ENCODE measurements at places on chromosomes 1 and 21.

DNA sequence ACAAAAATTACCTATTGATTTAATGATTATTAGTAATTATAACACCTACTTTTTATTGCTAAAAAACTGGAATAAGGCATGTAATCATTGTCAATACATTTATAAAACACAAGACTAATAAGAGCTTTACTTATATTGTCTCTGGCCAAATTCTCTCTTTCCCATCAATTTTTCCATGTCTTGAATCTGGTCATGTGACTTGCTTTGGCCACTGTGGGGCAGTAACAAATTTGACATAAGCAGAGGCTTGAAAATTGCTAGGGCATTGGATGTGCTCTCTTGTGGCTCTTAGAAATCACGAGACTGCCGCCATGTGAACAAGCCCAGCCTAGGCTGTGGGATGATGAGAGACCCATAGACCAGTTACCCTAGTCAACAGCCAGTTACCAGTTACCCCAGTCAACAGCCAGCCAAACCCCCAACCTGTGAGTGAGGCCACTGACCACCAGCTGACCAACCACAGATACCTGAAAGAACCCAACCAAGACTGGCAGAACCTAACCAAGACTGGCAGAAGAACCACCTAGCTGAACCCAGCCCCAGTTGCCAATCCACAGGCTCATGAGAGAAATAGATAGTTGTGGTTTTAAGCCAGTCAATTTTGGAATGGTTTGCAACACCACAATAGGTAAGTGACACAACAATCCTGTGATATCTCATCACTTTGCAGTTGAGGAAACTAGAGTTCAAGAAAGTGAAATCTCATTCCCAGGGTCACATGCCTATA lies 8.8 kb downstream of the KLHDC7A start:
- H3K4me1 ChIP-seq: no peaks in the 10 kb centered on the region
- no peaks in the 10 kb centered on the region for H3K27me3 ChIP-seq
- DNase-seq: no peak

GRCh38 chr1:31769720-31770390 lies 5.7 kb upstream of the ADGRB2 start:
- no peak for DNase-seq
- H3K4me3 ChIP-seq: no peak overlapping the region
- H3K4me1 ChIP-seq: peaks cover 11% of the 10 kb centered on the region
- H3K27me3 ChIP-seq: peaks cover 16% of the 10 kb centered on the region
- no peaks in the 10 kb centered on the region for H3K36me3 ChIP-seq

DNA sequence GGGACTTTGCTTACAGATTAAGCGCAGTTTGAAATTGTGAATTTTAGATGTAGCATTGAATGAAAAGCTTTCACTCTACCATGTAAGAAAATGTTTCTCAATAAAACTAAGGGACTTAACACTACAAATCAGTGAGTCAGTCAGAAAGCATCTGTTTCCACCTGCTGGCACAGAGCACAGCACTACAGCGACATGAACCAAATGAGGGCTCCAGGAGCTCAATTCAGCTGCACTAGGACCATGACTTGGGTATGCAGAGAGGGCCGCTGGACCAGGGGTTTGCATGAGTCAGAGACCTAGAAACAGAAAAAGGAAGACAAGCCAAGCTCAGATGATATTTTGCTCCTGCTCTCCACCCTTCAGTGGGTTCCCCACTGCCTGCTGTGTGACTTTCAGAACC lies 5.2 kb downstream of the SUSD4 start:
- H3K27me3 ChIP-seq: peaks cover 56% of the 10 kb centered on the region
- H3K4me3 ChIP-seq: no peak overlapping the region
- no peak for DNase-seq
- no peak overlapping the region for H3K27ac ChIP-seq
- peaks cover 8% of the 10 kb centered on the region for H3K4me1 ChIP-seq

DNA sequence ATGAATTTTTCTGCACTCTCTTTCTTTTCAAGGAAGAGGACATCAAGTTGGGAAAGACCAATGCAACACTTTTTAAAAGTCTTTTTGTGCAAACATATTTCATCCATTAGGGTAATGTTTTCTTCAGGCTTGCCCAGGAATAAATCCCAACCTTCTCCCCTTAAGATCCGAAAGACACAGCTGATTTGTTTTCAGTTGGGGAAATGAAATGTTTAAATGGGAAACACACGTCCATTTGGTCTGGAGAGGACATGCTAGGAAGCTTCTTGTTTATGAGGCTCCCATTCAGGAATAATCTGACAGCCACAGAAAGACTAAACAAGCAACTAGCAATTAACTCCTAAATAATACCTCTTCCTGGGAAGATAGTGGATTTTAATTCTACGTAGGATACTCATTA lies 91.9 kb downstream of the PRRX1 start:
- DNase-seq: no peak
- no peak overlapping the region for H3K4me3 ChIP-seq
- H3K36me3 ChIP-seq: no peaks in the 10 kb centered on the region

DNA sequence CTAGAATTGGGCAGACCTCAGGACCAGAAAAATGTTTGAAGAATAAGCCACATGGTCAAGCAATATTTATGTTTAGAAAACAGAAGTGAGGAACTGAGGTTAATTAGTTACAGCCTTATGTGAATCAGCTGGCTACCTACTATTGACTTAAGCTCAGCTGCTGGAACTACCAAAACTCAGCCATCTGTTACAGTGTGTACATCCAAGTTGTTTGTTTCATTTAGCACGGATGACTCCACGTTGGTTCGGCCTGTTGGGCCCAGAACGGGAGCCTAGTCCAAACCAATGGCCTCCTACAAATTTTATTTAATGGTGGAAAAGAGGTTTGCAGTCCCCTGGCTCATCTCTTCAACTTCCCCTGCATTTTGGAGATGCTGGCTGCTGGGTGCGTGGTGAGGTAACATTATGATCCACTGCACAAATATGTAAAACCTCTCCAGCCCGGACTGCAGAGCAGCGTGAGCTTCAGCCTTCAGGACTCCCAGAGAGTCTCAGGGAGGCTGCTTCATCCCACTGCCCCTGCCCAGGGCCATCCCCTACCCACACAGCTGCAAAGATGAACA lies 143.4 kb downstream of the ZZZ3 start:
- H3K4me1 ChIP-seq: peaks cover 37% of the 10 kb centered on the region
- H3K36me3 ChIP-seq: peaks cover 3% of the 10 kb centered on the region
- H3K4me3 ChIP-seq: no peak overlapping the region
- H3K27me3 ChIP-seq: no peaks in the 10 kb centered on the region
- DNase-seq: no peak

GRCh38 chr1:98704474-98704873 lies 43.0 kb downstream of the SNX7 start:
- H3K27me3 ChIP-seq: no peaks in the 10 kb centered on the region
- H3K36me3 ChIP-seq: peaks cover 19% of the 10 kb centered on the region
- no peak overlapping the region for H3K27ac ChIP-seq
- H3K4me3 ChIP-seq: no peak overlapping the region

GRCh38 chr1:18901952-18902522 lies 318 bp downstream of the ALDH4A1 start:
- peak overlapping the region; percentile 98 for H3K4me3 ChIP-seq
- H3K36me3 ChIP-seq: no peaks in the 10 kb centered on the region
- peaks cover 19% of the 10 kb centered on the region for H3K4me1 ChIP-seq
- H3K27ac ChIP-seq: peak overlapping the region; percentile 99

DNA sequence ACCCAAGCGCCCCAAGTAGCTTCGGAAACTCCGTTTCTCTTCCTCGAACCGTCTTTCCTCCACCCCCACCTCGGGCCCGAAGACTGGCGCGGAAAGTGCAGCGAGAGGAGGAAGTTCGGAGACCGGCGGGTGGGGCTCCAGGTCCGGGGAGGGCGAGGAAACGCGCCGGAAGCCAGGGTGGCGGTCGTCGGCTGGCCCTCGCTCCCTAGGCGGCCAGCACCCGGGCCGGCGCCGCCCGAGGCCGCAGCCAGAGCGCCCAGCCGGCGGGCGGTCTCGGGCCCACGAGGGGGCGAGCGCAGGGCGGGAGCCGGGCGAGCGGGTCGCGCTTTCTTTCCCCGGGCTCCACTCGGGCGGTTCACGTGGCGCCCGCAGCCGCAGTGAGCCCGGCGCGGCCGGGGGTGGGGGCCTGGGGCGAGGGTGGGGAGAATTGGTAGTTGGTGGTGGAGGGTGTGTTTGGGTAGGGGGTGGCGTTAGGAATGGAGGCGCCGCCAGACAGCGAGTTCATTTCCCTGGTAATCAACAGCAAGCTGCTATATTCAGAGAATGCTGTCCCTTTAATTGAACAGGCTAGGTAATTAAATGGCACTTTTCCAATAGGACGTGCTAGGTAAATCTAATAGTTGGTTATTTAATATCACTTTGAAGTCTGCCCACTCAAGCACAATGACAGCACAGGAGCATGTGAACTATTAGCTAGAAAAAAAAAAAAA lies 6.7 kb downstream of the LMO4 start:
- DNase-seq: peak; percentile 85
- peaks cover 22% of the 10 kb centered on the region for H3K36me3 ChIP-seq
- no peaks in the 10 kb centered on the region for H3K27me3 ChIP-seq
- peak overlapping the region; percentile 81 for H3K4me3 ChIP-seq
- H3K27ac ChIP-seq: peak overlapping the region; percentile 74

GRCh38 chr1:89903550-89903949 lies 82.7 kb downstream of the LRRC8D start:
- peaks cover 52% of the 10 kb centered on the region for H3K4me1 ChIP-seq
- no peaks in the 10 kb centered on the region for H3K27me3 ChIP-seq
- no peak for DNase-seq
- H3K36me3 ChIP-seq: no peaks in the 10 kb centered on the region
- H3K4me3 ChIP-seq: no peak overlapping the region

DNA sequence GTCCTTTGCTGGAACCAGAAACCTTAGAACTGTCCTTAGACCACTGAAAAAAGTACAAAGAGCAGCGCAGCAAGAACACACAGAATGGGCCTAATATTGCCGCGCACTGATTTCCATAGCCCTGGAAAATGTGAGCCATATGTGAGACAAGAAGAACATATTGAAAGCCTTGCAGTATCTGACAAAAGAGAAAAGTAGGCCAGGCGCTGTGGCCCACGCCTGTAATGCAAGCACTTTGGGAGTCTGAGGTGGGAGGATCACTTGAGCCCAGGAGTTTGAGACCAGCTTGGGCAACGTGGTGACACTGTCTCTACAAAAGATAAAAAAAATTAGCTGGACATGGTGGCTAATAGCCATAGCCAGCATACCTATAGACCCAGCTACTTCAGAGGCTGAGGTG lies 300.7 kb downstream of the RYR2 start:
- H3K27me3 ChIP-seq: no peaks in the 10 kb centered on the region
- H3K4me1 ChIP-seq: no peaks in the 10 kb centered on the region
- no peak for DNase-seq
- H3K4me3 ChIP-seq: no peak overlapping the region

DNA sequence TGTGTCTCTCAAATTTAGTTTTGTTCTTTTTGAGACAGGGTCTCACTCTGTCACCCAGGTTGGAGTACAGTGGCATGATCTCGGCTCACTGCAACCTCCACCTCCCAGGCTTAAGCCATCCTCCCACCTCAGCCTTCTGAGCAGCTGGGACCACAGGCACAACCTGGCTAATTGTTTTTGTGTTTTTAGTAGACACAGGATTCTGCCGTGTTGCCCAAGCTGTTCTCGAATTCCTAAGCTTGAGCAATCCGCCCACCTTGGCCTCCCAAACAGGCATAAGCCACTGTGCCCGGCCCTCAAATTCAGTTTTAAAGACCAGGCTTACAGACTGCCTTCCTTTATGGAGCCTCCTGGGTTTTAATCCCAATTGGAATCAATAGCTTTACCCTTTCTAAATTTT lies 83.7 kb upstream of the SELENON start:
- H3K4me1 ChIP-seq: peaks cover 53% of the 10 kb centered on the region
- no peak for DNase-seq
- H3K27ac ChIP-seq: no peak overlapping the region
- H3K27me3 ChIP-seq: no peaks in the 10 kb centered on the region
- peaks cover 15% of the 10 kb centered on the region for H3K36me3 ChIP-seq

GRCh38 chr1:205477121-205477758 lies 21.4 kb upstream of the BLACAT1 start:
- no peak overlapping the region for H3K27ac ChIP-seq
- no peak overlapping the region for H3K4me3 ChIP-seq
- no peak for DNase-seq
- H3K4me1 ChIP-seq: peaks cover 3% of the 10 kb centered on the region

DNA sequence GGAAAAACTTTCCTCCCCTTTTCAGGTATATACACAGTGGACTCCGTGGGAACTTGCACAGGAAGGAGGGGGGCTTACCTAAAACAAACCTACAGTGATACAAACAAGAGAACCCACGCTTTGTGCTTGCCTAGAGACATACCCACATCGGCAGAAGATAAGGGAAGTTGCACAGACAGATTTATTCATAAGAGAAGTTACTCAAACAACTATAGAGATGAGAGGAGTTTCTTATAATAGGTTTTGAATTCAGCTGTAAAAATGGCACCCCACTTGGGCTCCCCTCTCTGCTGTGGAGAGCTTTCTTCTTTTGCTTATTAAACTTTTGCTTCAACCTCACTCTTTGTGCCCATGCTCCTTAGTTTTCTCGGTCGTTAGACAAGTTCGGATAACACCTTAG lies 1.8 kb upstream of the DUSP12 start:
- H3K27me3 ChIP-seq: peaks cover 22% of the 10 kb centered on the region
- peaks cover 4% of the 10 kb centered on the region for H3K36me3 ChIP-seq
- no peak overlapping the region for H3K27ac ChIP-seq
- no peak overlapping the region for H3K4me3 ChIP-seq

DNA sequence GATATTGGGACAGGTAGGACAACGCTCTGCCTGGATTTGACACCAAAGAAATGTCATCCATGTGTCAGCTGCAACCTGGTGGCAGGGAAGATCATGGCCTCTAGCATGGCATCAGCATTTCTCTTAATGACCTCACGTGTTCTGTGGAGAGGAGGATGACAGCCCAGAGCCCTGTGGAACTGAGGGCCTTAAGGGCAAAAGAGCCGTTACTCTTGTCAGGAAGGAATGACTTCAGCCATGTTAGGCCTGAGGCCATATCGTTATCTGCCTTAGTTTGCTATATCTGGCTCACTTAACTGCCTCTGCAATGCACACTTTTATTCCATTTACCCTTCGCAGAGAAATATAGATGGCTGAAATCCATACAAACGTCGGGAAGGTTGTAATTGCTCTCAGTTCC lies 83.2 kb upstream of the PBX1 start:
- no peak overlapping the region for H3K27ac ChIP-seq
- H3K4me3 ChIP-seq: no peak overlapping the region
- no peaks in the 10 kb centered on the region for H3K36me3 ChIP-seq
- H3K27me3 ChIP-seq: peaks cover 5% of the 10 kb centered on the region

- no peaks in the 10 kb centered on the region for H3K36me3 ChIP-seq
- no peaks in the 10 kb centered on the region for H3K27me3 ChIP-seq
- H3K27ac ChIP-seq: no peak overlapping the region
Observed at GRCh38 chr1:79150576-79150975, 144.0 kb upstream of the ADGRL4 start.

DNA sequence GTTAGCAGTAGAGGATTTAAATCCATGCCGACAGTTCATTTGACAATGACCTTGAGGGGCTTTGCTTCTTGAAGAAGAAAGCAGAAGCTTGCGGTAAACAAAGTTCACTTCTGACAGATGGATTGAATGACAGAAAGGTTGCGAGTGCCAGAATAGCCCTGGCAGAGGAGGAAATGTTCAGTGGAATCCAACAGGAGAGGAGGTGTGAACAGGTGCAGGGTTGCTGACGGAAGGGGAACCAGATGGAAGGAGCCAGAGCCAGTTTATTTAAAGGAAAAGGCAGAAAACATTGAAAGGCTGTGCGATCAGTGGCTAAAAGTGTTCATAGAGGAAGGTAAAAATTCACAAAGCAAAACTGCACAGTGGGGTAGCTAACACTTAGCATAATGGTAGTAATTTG lies 141.0 kb downstream of the SDCCAG8 start:
- no peaks in the 10 kb centered on the region for H3K27me3 ChIP-seq
- DNase-seq: no peak
- H3K4me1 ChIP-seq: no peaks in the 10 kb centered on the region
- H3K27ac ChIP-seq: no peak overlapping the region

GRCh38 chr1:115826628-115827027 lies 14.3 kb downstream of the NHLH2 start:
- no peak overlapping the region for H3K27ac ChIP-seq
- H3K4me3 ChIP-seq: no peak overlapping the region
- H3K27me3 ChIP-seq: peaks cover 74% of the 10 kb centered on the region
- peaks cover 9% of the 10 kb centered on the region for H3K4me1 ChIP-seq
